Activated gamma-delta T cell treated with anti-CD3 and anti-CD28 coated beads, Interleukin-2, amount 50 U/mL, for 16 hours (primary cell): ENCODE measurements at places on chromosomes 6 and 20.

DNA sequence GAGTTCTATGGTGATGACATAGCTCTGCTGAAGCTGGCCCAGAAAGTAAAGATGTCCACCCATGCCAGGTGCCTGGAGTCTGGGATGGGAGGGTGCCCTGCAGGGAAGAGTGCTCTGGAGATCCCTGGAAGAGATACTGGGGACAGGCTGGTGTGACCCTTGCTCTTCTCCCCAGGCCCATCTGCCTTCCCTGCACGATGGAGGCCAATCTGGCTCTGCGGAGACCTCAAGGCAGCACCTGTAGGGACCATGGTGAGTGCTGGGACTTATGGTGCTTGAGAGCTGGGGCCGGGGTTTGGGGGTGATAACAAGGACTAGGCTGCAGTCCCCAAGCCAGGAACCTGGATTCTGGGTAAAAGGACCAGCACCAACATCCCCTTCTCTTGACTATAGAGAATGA lies 2.2 kb upstream of the CFB start:
- DNase-seq = no peak

- DNase-seq = no peak
Observed at GRCh38 chr6:166435574-166435973, 52.8 kb upstream of the MPC1 start.

DNA sequence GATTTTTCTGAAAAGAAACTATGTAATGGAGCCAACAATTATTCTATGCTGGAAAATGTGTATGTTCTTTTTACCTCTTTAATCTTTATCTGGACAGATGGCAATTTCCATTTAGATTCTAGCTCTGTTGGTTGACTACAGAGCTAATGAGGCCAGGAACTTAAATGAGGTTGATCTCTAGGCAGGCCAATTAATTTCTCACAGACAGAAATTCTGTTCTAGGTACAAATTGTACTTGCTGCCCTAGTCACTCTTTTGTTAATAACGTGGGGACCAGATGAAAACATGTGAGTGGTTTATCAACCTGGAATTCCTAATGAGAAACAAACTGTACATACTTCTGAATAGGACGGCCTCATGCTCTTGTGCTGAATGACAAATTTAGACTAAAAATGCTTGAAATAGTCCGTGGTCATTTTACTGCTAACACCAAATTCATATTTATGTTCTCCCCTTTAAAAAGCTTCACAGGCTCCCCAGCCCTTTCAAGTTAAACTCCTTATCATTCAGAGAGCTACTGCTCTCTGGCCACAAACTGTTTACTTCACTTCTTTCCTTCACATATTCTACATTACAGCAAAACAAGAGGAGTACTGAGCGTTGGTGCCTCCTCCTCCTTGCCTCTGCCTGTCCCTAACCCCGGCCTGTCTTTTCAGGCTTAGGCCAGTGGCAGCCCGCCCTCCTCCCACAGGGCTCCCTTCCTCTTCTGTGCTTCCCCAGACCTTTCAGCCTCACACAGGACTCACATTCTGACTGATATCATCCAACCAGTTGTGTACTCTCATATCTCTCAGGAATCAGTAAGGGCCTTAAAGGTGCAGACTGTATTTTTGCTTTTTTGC lies 41.4 kb downstream of the DTNBP1 start:
- no peak for DNase-seq

GRCh38 chr6:47672816-47673215 lies 25.6 kb upstream of the ADGRF4 start:
- DNase-seq = no peak

GRCh38 chr6:124961464-124961776 lies 817 bp upstream of the RNF217 start:
- DNase-seq = no peak

GRCh38 chr20:48339190-48339985 lies 488.4 kb downstream of the PREX1 start:
- DNase-seq = no peak

GRCh38 chr6:33959329-33959651 lies 155.5 kb upstream of the MLN start:
- no peak for DNase-seq

GRCh38 chr6:151614630-151615029 lies 120.8 kb downstream of the CCDC170 start:
- no peak for DNase-seq

DNA sequence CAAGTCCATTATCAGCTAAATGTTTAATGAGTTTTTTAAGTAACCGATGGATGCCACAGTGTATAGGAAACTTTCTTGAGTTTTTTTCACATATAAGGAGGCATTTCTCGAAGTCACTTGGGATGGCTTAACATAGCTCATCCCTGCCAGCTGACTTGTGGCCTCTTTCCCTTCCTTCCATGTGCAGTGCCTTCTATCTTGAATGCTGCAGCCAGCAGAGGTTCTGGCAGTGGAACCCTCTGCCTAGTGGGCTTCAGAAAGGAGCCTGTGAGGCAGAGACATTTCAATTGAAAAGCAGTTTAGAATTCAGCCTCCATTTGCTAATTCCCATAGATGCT lies 51.9 kb downstream of the AKAP12 start:
- DNase-seq = no peak

DNA sequence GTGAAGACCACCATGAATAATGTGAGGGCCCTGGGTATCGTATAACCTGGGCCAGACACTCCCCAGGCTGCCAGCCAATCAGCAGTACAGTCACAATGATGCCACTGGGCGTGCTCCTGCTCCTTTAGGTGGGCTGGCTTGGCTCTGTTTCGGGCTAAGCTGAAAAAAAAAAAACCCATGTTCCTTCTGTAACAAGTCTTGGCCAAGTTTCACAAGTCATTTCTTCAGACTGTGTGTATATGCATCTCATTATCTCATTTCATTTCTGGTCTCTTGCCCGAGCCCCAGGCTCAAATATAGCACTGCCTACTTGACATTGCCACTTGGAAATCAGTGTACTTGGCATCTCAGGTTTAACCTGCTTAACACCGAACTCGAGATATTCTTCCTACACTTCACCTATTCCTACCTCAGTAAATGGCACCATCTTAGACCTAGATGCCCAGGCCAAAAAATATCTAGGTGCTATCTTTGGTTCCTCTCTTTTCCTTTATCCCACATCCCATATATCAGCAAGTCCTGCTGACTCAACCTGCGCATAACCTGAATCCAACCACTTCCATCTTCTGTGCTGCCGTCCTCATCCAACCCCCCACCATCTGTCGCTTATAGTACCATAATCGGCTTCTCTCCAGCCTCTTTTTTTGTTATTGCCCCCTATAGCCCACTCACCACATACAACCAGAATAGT lies 1.8 kb downstream of the UQCC2 start:
- no peak for DNase-seq

GRCh38 chr6:109183109-109183650 lies 87.9 kb downstream of the CEP57L1 start:
- DNase-seq = no peak

- DNase-seq = no peak
Observed at GRCh38 chr6:165641672-165642156, 21.3 kb downstream of the PDE10A start.

DNA sequence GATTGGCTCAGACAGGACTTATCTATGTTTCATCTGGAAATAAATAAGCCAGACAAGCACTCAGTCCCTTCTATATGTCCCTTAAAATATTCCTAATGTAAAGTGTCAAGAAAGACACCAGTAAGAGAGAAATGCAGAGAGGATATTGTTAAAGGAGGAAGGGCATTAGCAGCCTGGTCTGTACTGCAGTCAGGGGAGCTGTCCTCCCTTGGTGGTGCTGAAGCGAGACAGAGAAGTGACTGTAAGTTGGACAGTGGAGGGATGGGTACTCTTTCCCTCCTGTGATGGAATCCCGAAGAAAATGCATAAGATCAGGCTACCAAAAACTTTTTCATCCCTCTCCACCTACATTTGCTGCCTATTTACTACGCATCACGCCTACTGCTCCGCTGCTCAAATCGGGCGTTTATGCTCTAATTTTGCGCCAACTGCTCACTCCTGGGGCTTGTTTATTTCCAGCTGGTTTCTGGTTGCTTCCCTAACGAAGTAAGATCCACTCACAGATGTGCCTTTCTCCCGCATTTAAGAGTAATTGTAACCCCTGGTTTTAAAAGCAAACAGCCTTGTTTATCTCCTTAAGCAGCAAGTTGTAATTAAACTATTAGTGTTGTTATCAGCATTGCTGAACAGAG lies 35.2 kb downstream of the PHACTR1 start:
- no peak for DNase-seq

- no peak for DNase-seq
Observed at GRCh38 chr6:167738386-167738785, 88.3 kb upstream of the AFDN start.

- DNase-seq = no peak
Observed at GRCh38 chr6:129593233-129593564, 116.8 kb downstream of the ARHGAP18 start.

- no peak for DNase-seq
Observed at GRCh38 chr6:158861686-158862381, 42.7 kb upstream of the EZR start.

GRCh38 chr6:111157412-111157811 lies 70.1 kb downstream of the SLC16A10 start:
- no peak for DNase-seq

GRCh38 chr20:59032713-59033059 lies 551 bp upstream of the ATP5F1E start:
- DNase-seq = no peak

GRCh38 chr6:89482126-89482525 lies 49.2 kb downstream of the ANKRD6 start:
- DNase-seq = no peak

DNA sequence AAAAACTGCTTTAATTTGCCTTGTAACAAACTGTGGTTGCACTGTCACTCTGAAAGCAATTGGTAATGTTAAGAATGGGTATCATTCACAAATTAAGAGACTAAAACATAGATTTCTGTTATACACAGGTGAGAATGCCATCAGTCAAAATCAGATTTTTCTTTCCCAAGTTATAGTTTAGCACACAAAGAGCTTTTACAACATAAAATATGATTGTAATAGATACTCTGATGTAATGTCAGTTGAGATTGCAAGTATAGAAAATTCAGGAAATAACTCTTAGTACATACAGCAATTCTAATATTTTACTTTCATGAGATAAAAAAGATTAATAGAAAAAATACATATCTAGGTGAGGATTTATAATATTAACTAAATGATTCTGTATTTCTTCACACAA lies 2.3 kb upstream of the ME1 start:
- DNase-seq = no peak

- DNase-seq = no peak
Observed at GRCh38 chr20:63659370-63659769, 1.3 kb downstream of the RTEL1 start.

DNA sequence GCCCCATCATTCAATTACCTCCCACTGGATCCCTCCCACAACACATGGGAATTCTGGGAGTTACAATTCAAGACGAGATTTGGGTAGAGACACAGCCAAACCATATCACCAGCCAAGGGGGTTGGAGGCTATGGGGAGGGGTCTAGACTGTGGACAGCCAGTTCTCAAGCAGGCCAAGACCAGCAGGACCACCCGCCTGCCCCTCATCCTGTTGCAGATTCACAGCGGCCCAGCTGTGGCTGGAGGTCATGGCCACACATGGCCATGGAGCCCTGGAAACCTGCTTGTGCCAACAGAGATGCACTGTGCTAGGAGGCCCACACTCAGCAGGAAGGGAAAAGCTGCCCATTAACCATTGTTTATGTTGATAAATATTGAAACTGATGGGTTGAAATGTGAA lies 240.5 kb downstream of the TTLL2 start:
- DNase-seq = no peak

DNA sequence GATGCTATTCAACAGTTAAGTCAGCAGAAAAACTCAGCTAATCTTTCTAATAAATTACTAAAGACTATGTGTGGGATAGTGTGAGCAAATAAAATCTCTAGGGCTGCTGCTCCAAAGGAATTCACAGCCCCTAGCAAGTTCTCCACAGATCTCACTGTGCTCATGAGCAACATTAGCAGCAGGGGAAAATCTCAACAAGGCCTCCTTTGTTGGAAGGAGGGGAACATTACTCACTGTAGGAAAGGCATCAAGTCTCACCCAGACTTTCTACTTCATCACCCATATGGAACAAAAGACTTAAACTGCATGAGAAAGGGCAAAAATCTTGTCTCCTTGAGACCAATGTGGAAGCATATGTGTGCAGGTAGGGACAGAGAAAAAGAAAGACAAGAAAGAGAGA lies 726.4 kb upstream of the SLC35B3 start:
- no peak for DNase-seq

DNA sequence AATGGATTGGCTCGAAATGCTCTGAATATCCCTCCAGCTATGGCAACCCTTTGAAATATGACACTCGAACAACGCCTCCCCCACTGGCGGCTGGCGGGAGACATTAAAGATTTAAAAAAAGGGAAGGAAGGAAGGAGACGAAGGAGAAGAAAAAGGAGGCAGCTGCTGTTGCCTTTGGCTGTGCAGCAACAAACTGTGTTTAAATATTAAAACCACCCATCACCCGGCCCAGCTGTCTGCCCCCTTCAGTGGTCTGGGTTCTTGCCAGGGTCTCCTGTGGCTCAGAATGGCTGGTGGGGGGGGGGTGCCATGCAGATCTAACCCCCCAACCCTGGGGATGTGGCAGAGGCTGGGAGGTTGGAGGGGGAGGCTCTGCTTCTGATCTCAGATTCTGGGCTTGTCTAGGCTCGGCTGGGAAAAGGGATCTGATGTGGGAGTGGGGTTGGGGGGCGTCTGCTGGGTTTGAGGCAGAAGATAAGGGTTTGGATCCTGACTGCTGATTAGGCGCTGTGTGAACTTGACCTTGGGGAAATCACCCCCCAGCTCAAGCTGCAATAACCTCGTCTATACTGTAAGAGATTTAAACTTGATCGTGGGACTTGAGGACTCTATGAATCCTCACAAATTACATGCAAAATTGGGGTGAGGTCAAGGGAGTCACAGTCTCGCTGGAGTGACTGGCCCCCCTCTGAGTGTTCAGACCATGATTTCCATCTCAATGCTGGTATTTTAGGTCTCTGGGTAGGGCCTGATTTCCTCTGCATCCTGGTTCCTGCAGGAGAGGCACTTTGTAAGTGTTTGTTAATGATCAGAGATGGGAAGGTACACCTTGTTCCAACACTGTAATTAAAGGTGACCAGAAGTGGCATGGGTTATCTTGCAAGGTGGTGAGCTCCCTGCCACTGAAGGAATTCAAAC lies 40.3 kb upstream of the BLCAP start:
- DNase-seq = no peak
